ENCODE measurements at places on chromosomes 2 and 18.

DNA sequence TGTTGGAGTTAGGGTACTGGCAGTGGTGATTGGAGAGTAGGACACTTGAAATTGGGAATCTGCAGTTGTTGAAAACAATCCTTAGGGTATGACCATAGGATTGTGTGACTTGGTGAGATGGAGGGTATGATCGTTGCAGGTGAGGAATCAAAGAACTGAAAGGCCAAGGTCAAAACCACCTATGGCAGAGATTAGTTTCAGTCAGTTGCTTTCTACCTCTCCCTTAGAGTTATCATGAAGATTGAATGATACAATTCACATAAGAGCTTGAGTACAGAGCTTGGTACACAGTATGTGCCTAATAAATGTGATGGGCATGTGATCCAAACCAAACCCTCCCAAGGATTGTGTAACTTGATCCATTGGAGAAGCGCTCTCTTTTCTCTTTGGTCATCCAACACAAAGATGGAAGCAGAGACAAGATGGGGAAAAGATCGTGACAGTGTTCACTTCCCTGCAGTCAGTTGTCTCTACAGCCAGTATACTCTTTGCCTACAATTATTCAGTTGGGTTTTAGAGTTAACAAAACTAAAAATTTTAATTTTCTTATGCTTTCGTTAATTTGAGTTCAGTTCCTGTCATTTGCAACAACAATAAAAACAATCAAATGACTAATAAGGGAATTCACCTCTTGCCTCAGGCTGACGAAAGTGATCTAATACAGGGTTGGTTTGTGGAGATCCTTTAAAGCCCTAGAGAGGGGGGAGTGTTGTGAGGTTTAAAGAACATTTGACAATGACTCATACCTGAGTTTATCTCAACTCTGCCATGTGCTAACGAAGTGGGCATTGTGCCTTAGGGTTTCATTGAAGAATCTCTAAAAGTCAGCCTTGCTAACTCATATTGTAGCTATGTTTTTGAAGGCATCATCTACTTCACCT lies 14.8 kb upstream of the SMAD2 start:
- DNase-seq, result no peak

DNA sequence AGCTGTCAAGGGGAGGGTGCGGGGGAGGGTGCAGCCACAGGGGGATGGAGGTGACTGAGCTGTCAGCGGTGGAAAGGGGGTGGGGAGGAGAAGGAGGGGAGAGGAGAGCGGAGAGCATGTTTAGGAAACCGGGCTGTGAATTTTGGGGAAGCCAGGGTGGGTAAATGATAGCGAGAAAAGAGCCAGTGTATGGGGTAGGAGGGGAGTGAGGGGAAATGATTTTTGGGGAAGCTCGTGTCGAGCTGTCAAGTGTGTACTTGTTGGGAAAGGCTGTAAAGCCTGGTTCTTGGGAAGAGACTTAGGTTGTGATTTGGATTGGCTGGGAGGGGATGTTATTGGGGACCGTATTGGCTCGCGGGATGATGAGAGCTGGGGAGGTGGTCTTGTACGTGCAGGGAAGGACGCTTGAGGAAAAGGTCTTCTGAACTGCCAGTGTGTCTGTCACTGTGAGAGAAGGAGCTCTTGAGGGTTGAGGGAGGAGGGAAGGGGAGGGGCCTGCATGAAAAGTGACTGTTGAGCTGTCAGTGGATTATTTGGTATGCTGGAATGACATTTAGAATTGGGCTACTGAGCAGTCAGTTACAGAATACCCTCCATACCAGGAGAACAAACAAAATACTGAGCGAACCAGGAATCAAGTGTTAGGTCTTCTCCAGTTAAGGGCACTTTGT lies 1.0 kb downstream of the UBR3 start:
- no peak for DNase-seq

GRCh38 chr18:45926085-45926484 lies 41.0 kb downstream of the EPG5 start:
- no peak for DNase-seq

DNA sequence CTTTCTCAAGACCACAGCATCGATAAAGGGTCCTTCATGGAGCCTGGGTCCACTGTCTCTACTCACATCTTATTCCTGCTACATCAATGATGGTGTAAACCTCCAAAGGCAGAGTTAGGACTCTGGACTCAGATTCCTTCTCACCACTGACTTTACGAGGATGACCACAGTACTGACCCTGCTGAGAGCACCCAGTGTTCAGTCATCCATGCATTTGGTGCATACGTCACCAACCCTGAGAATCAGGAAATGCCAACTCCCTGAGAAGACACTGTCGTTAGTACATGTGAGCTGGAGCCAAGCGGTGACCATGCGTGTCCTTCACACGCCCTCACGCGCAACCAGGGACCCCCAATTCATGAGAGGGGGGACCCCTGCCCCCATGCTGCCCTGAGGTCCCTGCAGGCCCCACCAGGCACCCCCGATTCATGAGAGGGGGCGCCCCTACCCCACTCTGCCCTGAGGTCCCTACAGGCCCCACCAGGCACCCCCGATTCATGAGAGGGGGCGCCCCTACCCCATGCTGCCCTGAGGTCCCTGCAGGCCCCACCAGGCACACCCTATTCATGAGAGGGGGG lies 178.4 kb upstream of the TPO start:
- no peak for DNase-seq

DNA sequence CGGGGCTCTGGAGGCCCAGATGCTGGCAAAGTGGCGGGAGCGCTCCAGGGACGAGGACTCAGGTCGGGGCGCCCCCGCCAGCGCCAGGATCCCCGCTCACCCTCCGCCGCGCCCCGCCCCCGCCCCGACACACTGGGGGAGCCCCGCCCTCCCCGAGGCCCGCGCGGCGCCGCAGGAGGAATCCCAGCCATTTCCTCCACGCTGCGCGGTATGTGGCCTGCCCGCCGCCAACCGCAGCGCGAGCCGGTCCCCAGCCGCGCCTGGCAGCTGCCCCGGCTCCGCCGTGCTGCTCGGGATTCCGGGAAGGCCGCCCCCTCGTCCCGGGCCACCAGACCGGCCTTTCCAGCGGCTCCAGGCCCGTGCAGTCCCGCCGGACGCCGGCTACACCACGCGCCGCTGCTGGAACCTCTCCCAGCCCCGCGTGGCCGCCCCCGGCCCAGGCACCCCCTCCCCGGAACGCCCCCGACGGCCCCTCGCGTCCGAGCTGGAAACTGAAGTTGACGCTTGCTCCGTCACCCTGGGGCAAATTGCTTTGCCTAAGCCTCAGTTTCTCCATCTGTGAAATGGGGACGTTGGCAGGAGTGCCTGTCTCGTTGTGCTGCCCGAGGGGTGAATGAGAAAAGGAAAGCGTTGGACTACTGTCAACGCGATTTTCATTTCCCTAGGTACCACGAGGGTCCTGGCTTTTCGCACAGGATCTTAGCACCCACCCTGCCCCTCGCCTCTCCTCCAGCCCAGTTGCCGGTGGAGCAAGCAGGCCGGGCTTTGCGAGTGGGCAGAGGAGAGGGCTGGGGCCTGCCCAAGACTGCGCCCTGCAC lies 53.6 kb downstream of the PKDCC start:
- no peak for DNase-seq

Measured in NCI-H1436 treated with DMSO at 0.1 percent for 48 hours (cell line).